ENCODE measurements at places on chromosomes 12 and 14.

DNA sequence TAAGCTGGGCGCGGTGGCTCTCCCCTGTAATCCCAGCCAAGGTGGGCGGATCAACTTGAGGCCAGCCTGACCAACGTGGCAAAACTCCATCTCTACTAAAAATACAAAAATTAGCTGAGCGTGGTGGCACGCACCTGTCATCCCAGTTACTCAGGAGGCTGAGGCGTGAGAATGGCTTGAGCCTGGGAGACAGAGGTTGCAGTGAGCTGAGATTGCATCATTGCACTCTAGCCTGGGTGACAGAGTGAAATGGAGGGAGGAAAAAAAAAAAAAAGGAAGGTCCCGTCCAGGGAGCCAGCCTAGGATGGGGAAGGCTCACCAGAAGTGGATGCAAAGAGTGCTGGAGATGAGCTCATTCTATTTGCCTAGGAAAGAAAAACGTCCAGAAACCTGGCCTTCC is 1.9 kb upstream of the CD27 start:
- no peak for DNase-seq

- DNase-seq = no peak
These were observed 54.3 kb downstream of the GALNT9 start for GRCh38 chr12:132275110-132275531.

DNA sequence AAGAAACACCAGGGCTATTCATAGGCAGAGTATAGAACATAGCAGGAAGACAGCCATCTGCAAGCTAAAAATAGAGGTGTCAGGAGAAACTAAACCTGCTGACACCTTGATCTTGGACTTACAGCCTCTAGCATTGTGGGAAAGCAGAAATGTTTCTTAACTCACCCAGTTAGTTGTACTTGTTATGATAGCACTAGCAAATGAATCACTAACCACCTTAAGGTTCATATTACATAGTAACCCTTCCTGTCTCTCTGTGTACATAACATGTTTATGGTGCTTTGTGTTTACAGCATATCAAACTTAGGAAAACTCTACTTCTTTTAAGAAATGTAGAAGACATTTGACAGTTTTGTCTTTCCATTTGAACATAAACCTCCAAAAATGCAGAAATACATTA is 1031.3 kb downstream of the FSCB start:
- DNase-seq = no peak

GRCh38 chr12:111275308-111275707 is 93.6 kb downstream of the PHETA1 start:
- DNase-seq = no peak

- no peak for DNase-seq
These were observed 23.9 kb downstream of the RBM19 start for GRCh38 chr12:113942209-113942608.

DNA sequence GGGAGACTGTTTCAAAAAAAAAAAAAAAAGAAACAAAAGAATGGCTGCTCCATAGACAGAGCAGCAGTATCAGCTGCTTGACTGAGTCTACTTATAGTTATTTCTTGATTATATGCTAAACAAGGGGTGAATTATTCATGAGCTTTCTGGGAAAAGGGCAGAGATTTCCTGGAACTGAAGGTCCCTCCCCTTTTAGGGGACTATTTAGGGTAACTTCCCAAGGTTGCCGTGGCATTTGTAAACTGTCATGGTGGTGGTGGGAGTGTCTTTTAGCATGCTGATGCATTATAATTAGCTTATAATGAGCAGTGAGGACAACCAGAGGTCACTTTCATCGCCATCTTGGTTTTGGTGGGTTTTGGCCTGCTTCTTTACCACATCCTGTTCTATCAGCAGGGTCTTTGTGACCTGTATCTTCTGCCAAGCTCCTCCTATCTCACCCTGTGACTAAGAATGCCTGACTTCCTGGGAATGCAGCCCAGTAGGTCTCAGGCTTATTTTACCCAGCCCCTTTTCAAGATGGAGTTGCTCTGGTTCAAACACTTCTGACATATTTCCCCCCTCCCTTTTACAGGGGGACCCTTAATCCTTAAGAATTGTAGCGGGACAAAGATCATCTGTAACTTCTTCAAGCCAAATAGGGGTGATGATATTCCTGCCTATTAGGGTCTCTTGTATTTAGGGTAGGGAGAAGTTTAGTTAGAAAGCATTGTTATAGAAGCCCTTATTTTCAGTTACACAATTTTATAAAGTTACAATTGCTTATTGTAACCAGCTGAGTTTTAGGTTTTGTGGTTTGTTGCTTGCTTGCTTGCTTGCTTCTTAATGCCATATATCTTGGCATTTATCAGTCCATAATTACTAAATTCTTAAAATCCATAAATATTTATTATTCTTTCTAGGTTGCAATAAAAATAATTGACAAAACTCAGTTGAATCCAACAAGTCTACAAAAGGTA is 42.5 kb downstream of the MARK3 start:
- DNase-seq = no peak

DNA sequence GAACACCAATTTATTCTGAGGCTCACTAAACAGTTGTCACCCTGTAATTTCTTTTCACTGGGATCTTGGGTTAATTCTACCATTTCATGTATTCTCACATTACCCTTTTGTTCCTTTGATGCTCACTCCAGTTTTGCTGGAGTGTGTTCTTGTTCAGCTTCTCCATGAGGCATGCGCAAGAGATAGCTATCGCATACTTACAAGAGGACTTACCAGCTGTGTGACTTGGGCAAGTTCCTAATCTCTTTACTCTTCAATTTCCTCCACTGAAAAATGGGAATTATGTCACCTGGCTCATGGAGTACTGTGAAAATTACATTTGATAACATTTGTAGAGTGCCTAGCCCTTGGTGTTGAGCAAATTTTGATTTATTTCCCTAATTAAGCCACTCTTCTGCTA is 56.5 kb upstream of the JDP2 start:
- DNase-seq = no peak

DNA sequence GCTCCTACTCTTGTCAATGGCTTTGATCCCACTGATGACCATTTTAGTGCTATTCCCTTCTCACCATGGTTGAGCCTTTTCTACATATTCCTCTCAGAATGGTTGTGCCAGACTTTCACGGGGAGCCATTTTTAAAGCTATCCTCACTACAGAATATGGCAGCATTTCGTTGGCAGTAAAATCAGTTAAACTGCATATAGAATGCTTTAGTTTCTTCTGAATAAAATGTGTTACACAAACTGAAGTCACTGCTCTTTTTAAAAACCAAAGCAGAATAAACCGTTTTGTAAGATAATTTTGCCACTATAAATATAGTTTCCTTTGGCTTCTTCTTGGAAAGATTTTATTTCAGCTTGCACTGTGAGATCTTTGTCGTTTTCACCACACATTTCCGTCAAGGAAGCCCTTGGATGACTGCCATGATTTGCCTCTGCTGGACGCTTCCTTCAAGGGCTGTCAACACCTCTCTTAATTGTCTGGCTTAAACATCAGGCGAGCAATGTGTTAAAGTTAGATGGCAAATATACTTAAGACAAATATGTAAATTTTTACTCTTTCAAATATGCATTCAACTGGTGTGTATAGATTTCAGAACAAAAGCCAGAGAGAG is 624.2 kb downstream of the DIO2 start:
- no peak for DNase-seq

- no peak for DNase-seq
These were observed 756.4 kb downstream of the C12orf50 start for GRCh38 chr12:87272851-87273250.

DNA sequence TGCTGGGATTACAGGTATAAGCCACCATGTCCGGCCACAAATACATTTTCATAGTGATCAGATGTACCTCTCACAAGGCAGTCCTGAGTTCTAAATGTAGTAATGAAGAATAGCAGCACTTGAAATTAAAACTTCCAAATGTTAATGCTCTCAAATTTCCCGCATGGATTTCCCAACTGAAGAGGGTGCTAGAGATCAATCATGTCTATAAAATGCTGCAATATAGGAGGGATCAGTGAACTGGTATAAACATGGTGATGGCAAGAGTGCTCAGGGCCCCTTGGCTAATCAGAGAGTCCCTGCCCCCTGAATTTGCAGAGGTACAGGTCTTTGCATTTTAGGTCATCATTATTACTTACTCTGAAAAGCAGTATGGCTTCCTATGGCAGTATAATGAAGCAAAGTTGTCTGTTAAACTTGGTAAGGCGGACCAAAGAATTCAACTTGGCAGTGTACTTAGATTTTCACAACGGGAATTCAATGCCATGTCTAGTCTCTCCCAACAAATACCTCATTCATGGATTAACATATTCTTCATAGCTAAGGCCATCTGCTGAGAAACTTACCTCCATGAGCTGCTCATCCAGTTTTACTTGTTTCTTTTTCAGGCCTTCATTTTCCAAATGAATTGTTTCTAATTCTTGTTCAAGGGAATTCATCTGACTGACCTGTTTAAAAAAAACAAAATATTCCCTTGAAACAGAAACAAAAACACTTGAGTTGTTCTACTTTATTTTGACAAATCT is 67.0 kb upstream of the SAV1 start:
- no peak for DNase-seq

DNA sequence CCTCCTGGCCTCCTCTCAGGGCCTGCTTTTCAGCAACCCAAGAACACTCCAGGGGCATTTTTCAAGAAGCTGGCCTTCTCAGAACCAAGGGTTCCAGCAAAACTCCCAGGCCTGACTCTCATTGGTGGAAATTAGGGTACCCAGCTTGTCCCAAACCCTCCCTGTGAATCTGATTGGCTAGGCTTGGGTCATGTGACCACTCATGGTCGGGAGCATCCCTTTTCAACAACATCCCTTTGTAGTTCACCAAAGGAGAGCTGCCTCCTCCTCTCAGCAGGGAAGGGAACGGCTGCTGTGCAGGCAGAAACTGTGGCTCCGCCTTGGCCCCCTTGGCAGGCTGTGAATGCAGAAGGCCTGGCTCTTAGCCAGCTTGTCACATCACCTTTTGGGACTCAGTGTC is 94.5 kb downstream of the AACS start:
- no peak for DNase-seq

- no peak for DNase-seq
These were observed 45.8 kb upstream of the HOXC13 start for GRCh38 chr12:53892762-53893395.

GRCh38 chr14:51776102-51776894 is 84.1 kb upstream of the GNG2 start:
- no peak for DNase-seq

- no peak for DNase-seq
These were observed 54.1 kb downstream of the FBRSL1 start for GRCh38 chr12:132544080-132544397.

- peak; percentile 37 for DNase-seq
These were observed 8.4 kb downstream of the NCKAP5L start for GRCh38 chr12:49819786-49820185.

DNA sequence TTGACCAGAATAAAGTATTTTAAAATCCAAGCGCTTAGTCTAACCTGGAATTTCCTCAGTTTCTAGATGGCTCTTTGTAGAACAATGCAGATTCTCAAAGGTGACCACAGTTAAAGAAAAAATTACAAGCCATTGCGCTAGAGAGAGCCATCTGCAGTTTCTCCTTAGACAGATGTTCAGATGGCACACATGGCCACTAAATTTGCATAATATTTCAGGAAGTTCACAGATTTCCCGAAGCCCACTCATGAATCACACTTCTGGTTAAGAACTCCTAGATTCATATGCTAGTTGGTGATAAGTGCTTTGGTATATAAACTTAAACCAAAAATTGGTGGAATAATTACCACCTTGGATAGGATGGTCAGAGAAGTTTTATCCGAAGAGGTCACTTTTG is 749 bp downstream of the AKAP3 start:
- DNase-seq = no peak

DNA sequence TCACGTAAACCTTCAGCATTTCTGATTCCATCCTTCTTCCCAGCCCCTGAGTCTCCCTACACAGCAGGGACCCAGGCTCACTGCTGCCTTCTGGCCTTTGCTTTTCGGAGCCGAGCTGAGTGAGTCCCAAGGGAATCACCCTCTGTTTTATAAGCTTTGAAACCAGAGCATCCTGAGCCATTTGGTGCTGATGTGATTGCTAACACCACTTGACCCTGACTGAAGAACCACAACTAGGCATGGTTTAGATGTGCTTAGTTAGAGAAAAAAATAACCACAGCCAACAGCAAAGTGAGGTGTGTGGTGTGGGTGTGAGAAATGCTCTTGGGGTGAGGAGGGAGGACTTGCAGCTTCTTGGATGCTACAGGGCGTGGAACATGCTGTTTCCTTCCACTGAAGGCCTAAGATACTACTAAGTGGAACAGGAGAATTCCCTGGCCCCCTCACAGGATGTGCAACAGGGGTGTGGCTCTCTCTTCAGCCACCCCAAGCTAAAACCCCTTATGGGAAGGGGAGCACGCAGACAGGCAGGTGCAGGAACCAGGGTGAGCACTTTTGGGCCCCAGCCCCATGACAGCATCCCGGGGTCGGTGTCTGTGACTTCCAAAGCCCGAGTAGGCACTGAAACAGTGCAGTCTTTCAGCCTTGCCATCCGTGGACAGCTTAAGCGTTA is at the start of gene TC2N:
TSS of gene TC2N (minus strand) at position 221 of the 673 bp plus-strand sequence. CDS start 53,767 bp downstream, outside the sequence.
- DNase-seq = no peak

GRCh38 chr12:124053851-124054250 is 80.8 kb downstream of the ZNF664 start:
- no peak for DNase-seq

DNA sequence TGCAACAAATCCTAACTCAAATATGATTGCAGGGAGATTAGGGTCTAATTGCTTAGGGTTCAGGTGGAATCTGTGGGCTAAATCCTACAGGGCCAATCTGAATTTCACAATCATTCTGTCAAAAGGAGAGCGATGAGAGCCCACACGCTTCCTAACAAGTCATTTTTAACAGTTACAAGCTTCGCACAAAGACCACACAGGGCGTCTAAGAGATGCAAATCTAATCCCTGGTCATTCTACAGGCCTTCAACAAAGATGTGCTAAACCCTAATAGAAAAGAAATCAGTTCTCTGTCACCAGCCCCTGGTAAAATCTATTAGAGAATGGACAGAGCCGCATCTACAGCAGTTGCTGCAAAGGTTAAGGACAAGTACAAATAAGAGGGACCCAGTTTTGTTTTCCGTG is 15.3 kb downstream of the NKX2-1 start:
- DNase-seq = no peak

- no peak for DNase-seq
These were observed 20.8 kb upstream of the FBLN5 start for GRCh38 chr14:91968280-91968679.

DNA sequence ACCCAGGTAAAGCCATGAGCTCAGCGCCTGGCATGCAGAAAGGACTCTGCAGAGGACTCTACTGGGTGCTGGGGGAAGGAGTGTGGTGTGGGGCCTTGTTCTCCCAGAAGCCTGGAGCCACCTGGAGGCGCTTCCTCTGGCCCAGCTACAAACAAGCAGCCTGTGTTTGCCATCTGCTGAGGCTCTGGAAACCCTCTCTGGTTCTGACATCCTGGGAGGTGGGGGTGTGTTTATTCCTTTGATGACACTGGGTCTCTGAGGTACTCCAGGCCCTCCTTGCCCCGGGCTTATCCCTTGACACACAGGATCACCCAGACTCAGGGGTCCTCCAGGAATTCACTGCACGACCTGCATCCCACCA is 44.9 kb downstream of the RNF34 start:
- no peak for DNase-seq

- DNase-seq = no peak
These were observed 1054.3 kb downstream of the VRK1 start for GRCh38 chr14:97851428-97851995.

GRCh38 chr14:24389226-24389848 is 9.5 kb upstream of the NYNRIN start:
- DNase-seq = no peak

Measured in mesenteric fat pad (tissue), 1 donor.